Caco-2 (cell line): ENCODE measurements at places on chromosomes 6 and 20. TPM values are rescaled to one million over a fixed set of nuclear protein-coding genes. Genes with fewer than 3 reads are reported as not detected.
A peak's percentile ranks its signal among the peaks of the same experiment; 100 is the strongest.

DNA sequence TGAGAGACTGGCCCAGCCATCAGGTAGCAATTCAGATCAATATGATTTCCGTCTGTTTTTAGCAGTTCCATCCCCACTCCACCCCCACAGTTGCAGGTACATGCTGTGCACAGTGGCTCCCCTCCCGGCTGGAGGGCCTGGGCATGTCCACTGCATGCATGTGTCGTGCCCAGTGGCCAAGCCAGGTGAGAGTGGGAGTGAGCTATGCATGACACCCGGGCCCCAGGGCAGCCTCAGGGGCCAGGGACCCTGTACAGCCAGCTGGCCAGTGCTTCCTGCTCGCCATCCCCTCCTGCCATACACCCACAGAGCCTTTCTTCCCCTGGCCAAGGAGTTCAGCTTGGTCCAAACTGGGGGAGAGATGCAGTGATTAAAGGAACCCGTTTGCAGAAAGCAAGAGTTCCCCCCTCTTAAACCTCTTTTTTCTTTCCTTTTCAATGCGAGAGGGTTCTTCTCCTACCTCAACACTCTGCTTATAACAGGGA is 135.3 kb downstream of the THBS2 start:
- DNase-seq, result no peak

- no peak for DNase-seq
Measured at GRCh38 chr6:138882369-138883017, 86.6 kb downstream of the ECT2L start.

GRCh38 chr20:19022118-19022575 is 190.3 kb upstream of the SLC24A3 start:
- DNase-seq, result no peak

The CSNK2B gene
- 219 and 221 TPM in 2 replicates for total RNA-seq

- peak; percentile 80 for DNase-seq
Measured at GRCh38 chr20:45406260-45407066, 1.6 kb upstream of the DBNDD2 start.

GRCh38 chr6:15109338-15110090 is 136.4 kb upstream of the JARID2 start:
- no peak for DNase-seq

The HTR1E gene
- not detected in 2 replicates for total RNA-seq

GRCh38 chr6:73451223-73452106 is 632 bp downstream of the CGAS start:
- peak; percentile 71 for DNase-seq

The FNDC1 gene
- total RNA-seq, result not detected in 2 replicates

DNA sequence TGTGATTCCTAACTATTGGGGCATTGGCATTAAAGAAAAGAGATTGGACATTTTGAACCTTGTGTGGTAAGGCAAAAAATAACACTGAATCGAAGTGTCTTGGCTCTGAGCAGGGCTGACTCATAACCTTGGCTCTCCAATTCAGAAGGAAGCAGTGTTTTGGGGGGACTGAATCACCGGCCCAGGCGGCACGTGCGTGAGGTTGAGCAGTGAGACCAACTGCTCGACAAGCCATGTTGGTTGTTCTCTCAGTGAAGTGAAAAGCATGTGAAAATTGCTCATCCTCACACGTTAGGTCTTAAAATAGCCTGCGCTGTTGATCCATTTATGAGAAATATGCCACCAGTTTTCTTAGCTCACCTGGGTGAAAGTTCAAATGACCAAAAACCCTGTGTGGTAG is 137.8 kb upstream of the SPACA1 start:
- DNase-seq, result no peak

GRCh38 chr6:37047689-37048402 is 42.4 kb downstream of the FGD2 start:
- no peak for DNase-seq

DNA sequence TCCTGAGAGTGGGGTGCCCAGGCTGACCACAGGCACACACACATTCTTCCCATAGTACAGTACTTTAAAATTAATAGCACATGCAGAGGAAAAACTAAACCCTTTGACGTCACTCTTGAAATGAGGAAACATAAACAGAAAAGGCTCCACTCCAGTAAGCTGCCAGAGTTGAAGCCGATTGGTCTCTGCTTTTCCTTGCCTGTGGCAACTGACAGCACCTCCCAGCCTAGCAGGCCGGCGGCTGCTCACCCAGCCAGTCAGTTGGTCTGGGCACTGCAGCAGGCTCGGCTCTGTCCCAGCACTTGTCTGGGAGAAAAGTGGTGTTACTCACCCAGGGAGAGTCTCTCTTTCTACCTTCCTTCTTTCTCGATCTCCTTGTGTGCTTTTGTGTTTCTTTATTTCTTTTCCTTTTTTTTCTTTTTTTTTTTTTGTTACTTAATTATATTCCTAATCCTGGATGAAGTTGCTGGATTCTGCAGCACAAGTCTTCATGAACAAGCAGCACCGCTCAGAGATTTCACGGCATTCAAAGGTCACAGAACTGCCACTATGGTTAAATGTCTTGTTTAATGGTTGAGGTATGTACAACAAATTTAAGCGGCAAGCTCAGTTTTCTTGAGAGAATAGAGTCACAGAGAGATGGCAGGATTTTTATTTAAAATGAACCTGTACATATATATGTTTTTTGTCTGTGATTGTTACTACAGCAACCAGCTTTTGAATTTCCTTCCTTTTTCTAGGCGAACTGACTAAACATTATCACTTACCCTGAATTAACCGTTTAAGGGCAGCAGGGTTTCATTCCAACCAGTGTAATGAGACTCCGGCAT is at the start of gene PDE7B:
Gene PDE7B, plus strand, starts transcription at position 260 of the 830 bp plus-strand sequence.
- DNase-seq, result no peak

GRCh38 chr20:44651434-44651683 is 140 bp downstream of the ADA start:
- no peak for DNase-seq

DNA sequence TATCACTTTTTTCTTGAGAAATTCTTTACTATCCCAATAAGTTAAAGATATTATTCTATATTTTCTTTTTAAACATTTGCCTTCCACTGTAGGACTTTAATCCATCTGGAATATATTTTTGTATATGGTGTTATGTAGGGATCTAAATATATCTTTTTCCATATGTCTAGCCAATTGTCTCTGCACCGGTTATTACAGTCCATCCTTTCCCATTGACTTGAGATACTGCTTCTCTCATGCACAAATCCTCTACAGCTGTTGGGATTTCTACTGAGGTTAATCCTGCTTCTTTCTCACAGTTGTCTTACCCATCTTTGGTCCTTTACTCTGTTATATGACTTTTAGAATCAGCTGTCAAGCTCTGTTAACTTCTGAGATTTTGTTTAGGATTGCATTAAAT is 483.8 kb upstream of the CDH4 start:
- no peak for DNase-seq

DNA sequence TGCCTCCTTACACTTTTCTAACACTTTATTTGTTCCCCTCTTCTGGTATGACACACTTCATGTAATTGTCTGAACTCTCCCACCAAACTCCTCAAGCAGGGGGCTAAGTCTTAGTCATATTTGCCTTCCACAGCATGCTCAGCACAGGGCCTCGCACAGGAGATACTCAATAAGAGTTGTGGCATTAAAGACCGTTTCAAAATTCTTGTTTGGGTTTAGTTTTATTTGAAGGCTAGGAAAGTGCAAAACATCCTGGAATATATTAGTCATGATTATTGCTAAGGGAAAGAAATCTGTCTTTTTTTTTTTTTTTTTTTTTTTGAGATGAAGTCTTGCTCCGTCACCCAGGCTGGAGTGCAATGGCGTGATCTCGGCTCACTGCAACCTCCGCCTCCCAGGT is 137.6 kb upstream of the ECI2 start:
- DNase-seq, result no peak

The RREB1 gene
- total RNA-seq, result 48.6 and 51.1 TPM in 2 replicates

DNA sequence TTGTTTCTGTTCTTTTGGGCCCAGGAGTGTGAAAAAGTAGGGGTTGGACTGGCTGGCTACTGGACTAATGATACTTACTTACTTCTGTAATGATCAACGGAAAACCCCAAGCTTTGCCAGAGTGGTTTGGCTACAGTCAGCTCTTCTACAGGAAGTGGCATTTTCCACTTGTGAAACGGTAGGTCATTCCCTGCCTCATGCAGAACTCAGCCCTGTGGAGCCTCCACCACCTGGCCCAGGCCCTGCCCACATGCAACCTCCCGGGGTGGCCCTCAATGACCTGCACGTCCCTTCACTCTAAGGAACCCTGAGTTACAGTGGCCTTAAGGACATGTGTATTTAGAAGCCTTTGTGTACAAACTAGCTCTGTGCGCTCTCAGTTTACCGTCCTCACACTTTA is 140.4 kb downstream of the DTNBP1 start:
- no peak for DNase-seq

DNA sequence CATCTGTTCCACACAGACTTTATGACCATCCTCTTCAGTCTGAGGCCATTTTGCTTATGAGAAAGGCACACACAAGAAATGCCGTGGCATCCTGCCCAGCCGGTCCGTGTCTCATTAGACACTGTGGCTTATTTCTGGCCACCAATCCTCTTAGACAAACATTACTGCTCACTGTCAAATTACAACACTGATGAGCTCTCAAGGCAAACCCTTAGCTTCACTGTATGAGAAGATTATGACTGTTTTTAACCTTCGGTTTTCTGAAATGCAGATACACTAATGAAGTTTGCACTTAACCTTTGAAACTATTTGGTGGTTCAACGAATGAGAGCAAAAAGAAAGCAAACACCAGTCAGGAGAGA is 50.5 kb upstream of the DST start:
- DNase-seq, result peak; percentile 50
